ENCODE measurements at places on chromosomes 2 and 18. TPM values are rescaled to one million over a fixed set of nuclear protein-coding genes. Genes with fewer than 3 reads are reported as not detected.

Gene CGREF1
- 17.3 TPM for total RNA-seq

Gene CPSF3
- total RNA-seq: 34.6 TPM

Gene SEC11C
- total RNA-seq: 56.0 TPM

Gene CIB4
- not detected for total RNA-seq

Gene GNLY
- not detected for total RNA-seq

Gene NPAS2
- 7.2 TPM for total RNA-seq

Gene RAMP1
- 2.7 TPM for total RNA-seq

Gene TIA1
- total RNA-seq: 461 TPM

Gene EHD3
- total RNA-seq: 7.5 TPM

Gene GMCL1
- 18.7 TPM for total RNA-seq

Gene CNGA3
- total RNA-seq: 4.4 TPM

Gene UGT1A8
- not detected for total RNA-seq

Gene SERPINB12
- not detected for total RNA-seq

Gene FSHR
- total RNA-seq: not detected

Gene COPS7B
- 22.3 TPM for total RNA-seq

Gene CXCR2
- total RNA-seq: 2.3 TPM

Gene EFHD1
- total RNA-seq: 1.1 TPM

Gene RNU2-63P
- not detected for total RNA-seq

Gene MAPRE3
- 15.4 TPM for total RNA-seq

Gene C2orf80
- 28.7 TPM for total RNA-seq

Gene SMYD1
- total RNA-seq: not detected

Gene SOWAHC
- 44.0 TPM for total RNA-seq

Gene DSEL
- total RNA-seq: 71.4 TPM

Gene PLB1
- 2.3 TPM for total RNA-seq

Gene PROC
- total RNA-seq: not detected

Gene DNAJC5G
- total RNA-seq: not detected

Gene C2orf72
- total RNA-seq: 32.4 TPM

Gene ADAM17
- total RNA-seq: 31.2 TPM

Gene TTN
- total RNA-seq: 3.7 TPM
